RCC 7860 (cell line): ENCODE measurements at places on chromosomes 7 and 10.

DNA sequence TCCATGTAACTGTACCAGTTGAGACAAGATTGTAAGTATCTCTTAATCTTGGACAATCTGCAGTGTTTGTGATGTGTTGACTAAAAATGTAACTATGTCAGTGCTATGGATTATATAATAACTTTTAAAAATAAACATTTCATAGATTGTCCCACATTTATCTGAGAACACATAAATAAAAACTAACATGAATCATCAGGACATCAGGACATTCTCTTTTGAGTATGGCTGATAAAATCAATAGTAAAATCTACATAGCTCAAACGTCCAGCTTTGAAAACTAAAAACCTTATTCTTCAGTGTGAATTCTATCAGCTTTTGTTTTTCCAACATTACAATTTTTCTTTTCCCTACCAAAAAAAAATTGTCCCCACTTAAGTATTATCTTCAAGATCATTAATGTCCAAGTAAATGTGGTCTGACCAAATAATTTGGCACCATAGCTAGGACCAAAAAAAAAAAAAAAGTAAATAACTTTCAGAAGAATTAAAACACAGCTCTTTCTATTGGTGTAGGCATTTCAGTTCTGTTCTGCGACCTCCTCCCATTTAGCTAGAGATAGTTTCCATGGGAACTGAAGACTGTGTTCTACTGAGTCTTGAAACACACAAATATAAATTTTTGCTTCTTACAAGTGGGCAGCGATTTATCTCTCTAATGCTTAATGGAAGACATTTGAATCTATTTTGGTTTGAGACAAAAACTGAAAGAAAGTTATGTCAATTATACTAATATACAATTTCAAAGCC is 123.0 kb upstream of the SGCE start:
- DNase-seq: no peak

DNA sequence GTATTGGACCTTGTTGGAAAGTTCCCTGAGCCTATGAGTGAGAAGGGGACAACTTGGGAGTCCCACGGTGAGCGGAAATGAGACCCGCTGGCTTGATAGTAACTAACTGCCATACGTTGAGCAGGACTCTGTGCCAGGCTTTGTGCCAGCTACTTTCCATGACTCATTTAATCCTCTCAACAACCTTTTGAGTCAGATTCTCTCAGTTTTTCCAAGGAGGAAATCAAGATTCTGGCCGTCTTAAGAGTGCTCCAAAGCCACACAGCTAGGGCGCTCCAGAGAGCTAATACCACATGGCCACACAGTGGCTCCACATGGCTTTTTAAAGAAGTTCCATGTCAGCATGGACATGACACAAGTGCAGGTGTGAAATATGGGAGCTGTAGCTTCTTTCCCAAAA is 55.7 kb downstream of the NOD1 start:
- no peak for DNase-seq

GRCh38 chr7:30575910-30576309 is 18.8 kb upstream of the GARS1 start:
- DNase-seq: no peak

DNA sequence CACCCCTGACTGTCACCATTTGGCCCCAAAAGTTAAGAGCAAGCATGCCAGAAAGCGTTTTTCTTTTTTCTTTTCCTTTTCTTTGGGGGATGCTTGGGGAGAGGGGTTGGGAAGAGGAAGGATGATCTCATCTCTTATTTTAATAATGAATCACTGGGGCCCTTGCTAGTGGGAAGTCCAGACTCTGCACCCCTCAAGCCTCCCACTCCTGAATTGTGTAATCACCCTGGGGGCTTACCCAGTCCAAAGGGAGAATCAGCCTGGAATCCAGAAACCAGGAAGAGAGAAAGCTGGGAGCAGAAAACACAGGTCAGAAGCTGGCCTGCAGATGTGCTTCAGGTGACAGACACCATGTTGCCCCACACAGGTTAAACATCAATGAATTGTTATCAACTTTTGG is 14.7 kb upstream of the HABP2 start:
- peak; percentile 20 for DNase-seq

DNA sequence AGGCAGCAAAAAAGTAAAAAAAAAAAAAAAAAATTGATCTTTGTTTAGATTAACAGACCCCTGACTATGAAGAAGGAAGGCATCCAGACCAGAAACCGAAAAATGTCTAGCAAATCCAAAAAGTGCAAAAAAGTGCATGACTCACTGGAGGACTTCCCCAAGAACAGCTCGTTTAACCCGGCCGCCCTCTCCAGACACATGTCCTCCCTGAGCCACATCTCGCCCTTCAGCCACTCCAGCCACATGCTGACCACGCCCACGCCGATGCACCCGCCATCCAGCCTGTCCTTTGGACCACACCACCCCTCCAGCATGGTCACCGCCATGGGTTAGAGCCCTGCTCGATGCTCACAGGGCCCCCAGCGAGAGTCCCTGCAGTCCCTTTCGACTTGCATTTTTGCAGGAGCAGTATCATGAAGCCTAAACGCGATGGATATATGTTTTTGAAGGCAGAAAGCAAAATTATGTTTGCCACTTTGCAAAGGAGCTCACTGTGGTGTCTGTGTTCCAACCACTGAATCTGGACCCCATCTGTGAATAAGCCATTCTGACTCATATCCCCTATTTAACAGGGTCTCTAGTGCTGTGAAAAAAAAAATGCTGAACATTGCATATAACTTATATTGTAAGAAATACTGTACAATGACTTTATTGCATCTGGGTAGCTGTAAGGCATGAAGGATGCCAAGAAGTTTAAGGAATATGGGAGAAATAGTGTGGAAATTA is 19.4 kb downstream of the GATA3 start:
- DNase-seq: no peak

GRCh38 chr7:148319316-148319808 is 271.2 kb upstream of the C7orf33 start:
- no peak for DNase-seq

- DNase-seq: no peak
Measured at GRCh38 chr10:2212244-2212834, 475.0 kb upstream of the ADARB2 start.

DNA sequence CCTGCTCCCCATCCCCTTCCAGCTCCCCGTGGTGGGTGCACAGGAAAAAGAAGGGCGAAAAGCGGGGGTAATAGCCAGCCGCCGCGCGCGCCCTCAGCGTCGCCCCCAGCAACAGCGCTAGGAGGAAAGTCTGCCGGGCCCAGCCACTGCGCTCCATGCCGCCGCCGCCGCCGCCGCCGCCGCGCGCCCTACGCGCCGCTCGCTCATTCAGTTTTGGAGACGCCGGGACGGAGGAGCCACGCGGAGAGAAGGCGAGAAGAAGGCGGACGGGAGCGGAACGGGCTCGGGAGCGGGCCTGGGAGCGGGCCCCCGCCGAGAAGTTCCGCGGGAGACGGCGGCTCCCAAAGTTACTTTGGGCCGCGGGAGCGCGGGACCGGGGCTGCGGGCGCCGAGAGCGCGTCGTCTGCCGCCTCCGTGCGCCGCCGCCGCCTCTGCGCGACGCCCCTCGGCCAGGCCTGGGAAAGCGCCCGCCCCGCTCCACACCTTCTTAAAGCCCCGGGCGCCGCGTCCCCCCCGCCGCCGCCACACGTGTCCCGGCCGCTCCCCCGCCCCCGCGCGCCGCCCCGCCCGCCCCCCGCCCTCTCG is at the start of gene RELN:
Gene RELN (minus strand): TSS at position 459 of the 585 bp plus-strand sequence. CDS start 302 bp downstream, at position 157.
- no peak for DNase-seq

- no peak for DNase-seq
Measured at GRCh38 chr7:140695381-140695780, 1.1 kb upstream of the NDUFB2 start.

DNA sequence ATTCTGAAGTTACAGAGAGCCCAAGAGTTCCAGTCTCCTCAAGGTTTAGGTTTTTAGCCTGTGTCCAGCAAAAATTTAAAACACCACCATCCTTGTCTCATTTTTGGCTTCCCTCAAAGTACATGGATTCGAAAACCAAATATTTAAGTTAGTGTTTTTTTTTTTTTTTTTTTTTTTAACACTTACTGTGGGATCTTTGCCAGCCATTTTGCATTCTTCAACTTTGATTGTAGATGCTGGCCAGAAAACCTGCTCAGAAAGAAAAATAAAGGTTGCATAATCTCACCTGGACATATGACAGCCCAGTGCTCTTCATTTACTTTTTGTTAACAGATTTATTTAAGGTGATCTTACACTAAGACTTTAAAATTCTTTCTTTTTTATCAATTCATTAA is 91.6 kb downstream of the SEMA3C start:
- DNase-seq: no peak

GRCh38 chr7:41481353-41481752 is 221.5 kb downstream of the INHBA start:
- no peak for DNase-seq

DNA sequence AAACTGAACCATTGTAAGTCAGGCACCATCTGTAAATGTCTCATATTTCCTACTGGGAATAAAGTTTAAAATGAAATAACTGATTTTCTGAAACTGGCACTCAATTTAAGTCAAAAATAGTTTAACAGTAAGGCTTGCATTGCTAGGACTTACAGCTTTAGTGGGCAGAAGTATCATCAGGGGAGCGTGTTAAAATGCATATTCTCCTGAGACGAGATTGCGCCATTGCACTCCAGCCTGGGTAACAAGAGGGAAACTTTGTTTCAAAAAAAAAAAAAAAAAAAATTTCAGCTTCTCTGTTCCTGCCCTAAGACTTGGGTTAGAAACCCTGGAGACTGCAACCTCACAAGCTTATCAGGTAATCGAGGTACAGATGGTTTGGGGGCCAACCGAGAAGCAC is 65.4 kb downstream of the UBE3C start:
- no peak for DNase-seq

GRCh38 chr10:104875561-104875960 is 234.5 kb downstream of the SORCS3 start:
- DNase-seq: no peak

- peak; percentile 60 for DNase-seq
Measured at GRCh38 chr7:106111655-106112117, 426 bp downstream of the SYPL1 start.

DNA sequence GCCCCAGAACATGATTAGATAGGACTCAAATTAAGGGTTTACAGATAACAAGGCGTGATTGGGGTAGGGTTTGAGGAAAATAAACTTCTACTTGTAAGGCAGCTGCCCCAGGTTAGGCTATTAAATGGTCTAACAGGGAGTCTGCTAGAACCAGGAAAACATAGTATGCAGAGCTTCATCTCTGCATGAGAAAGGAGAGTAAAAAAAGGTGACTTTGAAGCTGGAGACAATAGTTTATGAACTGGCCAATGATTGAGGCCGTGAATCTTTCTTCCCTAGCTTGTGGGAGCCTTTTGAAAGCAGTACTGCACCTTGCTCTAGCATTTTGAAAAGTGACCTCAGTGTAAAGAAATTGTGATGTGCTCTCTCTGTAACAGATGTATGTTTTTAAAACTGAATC is 48.5 kb upstream of the STARD3NL start:
- DNase-seq: no peak

DNA sequence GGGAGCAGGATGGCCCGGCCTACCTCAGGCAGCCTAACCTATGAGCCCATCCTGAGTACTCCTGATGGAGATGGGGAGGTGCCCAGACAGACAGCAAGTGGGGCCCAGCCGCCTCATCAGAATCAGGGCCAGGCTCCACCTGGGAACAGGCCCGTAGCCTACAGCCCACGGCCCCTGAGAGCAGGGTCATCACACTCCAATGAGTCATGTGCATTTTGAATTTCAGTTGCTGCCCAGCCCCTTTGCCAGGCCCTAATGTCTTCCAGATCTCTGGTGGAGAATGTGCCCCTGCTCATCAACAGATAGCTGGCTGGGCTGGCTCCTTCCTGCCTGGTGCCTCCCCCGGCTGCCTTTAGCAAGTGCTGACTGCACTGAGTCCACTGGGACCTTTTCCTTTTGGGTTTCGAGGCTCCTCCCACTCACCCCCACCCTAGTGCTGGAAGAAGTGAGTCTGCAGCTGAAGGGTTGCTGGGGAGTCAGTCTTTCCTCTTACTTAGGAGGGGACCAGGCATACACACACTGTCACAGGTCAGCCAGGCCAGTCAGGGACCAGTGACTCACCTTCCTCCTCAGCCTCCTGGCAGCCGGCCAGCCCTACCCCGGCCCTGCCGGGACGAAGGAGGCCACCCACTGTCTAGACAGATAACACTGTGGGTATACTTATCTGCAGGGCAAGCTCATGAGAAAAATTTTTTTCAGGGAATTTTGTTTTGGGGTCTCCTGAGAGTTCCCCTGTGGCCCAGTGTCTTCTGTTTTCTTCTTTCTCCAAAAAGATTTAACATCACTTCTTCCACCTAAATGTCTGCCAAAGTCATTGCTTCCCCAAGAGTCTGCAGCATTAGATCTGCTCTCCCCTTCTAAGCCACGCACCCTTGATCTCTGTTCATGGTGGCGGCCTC is 9.1 kb upstream of the ASIC3 start:
- DNase-seq: peak; percentile 100

DNA sequence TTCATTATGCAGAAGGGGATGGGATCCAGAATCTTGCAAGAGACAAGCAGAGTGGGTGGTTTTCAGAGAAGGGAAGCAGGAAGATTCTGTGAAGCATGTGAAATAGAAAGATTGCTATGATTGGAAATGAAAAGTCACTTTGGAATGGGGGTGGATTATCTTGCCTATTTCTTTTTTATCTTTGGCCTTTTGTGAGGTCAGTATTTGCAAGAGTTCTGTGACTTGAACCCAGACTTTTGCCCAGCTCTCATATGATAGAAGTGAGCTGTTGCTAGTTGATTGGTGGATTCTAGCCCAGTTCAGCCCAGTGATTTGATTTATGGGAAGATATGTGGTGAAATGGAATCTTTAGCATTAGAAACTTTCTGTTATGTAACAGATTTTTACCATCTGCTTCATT is 17.1 kb downstream of the ENTPD7 start:
- DNase-seq: no peak

- DNase-seq: peak; percentile 64
Measured at GRCh38 chr7:108181073-108181985, 51.2 kb upstream of the LAMB4 start.

- no peak for DNase-seq
Measured at GRCh38 chr7:140230861-140231770, 54.3 kb upstream of the KDM7A start.

GRCh38 chr7:84821671-84822534 is 365.0 kb downstream of the SEMA3D start:
- DNase-seq: no peak

GRCh38 chr10:32938554-32939061 is 19.4 kb downstream of the ITGB1 start:
- DNase-seq: no peak

- DNase-seq: no peak
Measured at GRCh38 chr7:88669913-88670312, 89.6 kb upstream of the ZNF804B start.
